IPS-NIHi11 (cell line): ENCODE measurements at places on chromosomes 2 and 18.

- no peak for DNase-seq
These were observed 177.8 kb downstream of the TXNL1 start for GRCh38 chr18:56460581-56460980.

- no peak for DNase-seq
These were observed 3.6 kb upstream of the IL1A start for GRCh38 chr2:112787729-112788393.

DNA sequence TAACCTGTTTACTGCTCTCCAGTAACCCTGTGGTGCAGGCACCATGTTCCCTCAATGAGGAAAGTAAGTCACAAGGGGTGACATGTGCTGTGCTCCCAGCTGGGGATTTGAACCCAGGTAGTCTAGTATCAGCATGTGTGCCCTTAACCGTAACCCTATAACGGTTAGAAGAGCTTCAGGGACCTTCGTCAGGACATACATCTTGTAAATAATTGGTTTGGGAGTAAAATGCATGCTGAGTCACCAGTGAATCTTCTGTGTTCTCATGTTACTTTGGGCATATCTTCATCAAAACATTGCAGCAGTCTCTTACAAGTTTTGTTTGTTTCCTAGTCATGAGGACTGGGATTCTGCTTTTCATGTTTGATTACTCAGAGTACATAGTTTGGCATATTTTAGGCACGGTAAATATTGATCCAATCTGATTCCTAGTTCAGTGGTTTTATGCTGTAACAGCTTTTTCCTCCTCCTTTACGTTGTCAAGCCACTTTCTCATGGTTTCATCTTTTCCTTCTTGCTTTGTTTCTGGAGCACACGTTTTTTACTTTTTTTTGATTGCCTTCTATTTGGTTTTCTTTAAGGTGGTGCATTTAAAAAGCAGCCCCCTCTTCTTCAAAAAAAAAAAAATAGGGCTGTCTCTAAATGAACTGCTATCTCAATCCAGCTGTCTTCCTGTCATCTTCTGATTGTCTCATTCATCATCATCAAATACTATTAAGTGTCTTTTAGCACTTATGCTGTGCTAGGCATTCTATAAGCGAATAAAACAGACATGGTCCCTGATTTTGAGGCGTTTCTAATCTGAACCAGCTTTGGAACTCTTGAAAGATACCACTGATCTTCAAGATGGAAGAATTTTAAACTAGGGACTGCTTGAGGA lies 50.4 kb downstream of the CLIP4 start:
- no peak for DNase-seq

- DNase-seq = no peak
These were observed 56.2 kb downstream of the ITSN2 start for GRCh38 chr2:24304098-24304497.

DNA sequence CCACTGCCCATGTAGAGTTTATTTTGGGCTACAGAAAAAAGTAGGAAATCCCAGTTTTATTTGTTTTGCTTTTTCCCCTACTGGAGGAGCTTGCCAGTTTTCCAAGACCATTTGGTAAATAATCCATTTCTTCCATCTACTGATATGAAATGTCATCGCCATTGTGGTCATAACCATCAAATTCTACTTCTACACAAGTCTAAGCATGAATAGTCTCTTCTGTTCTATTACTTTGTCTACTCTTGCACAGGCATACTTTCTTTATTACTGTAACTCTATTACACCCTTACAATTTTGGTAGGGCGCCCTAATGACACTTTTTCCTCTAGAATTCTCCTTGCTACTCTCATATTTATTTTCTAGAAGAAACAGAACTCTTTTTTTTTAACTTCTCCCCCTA lies 120.7 kb downstream of the ATAD2B start:
- DNase-seq = no peak

DNA sequence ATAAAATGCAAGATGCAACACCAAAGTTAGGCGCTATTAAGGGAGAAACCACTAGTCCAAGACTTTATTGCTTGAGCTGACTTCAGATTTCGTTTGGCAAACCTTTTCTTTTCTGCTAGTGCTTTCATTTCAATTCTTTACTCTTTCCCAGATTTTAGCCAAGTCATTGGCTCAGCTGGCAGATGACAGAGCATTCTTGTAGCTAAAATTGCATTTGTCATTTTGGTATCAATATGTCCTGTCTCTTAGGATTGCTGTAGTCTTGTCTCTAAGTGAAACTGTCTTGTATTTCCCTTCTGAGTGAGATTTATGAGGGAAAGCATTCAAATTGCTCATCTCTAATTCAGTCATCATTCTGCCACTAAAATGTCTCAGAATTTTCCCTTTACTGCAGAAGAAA lies 335.1 kb downstream of the METTL4 start:
- no peak for DNase-seq

- DNase-seq = no peak
These were observed 48.0 kb downstream of the TEX44 start for GRCh38 chr2:231640641-231641111.

DNA sequence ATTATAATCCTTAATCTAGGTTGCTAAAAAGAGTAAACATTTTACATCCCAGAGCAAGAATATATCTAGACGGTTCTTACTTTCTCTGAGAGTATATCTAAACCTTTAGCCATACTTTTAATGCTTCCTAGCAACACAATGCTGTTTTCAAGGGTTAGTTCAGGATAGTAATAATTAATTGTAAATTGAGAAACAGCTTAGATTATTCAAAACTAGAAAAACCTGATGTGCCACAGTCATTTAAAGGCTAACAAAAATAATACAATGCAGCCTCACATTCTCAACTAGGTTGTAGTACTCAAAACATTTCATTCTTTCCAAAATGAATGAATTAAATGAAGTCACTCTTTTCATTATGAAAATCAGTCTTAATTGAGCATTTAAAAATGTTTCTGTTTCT lies 103.2 kb upstream of the OTX1 start:
- DNase-seq = no peak

- no peak for DNase-seq
These were observed 8.4 kb upstream of the ARID5A start for GRCh38 chr2:96528006-96528699.

GRCh38 chr2:66430505-66431273 lies 4.2 kb upstream of the MEIS1 start:
- no peak for DNase-seq

GRCh38 chr2:166632616-166633015 lies 138.6 kb upstream of the SCN7A start:
- DNase-seq = no peak

DNA sequence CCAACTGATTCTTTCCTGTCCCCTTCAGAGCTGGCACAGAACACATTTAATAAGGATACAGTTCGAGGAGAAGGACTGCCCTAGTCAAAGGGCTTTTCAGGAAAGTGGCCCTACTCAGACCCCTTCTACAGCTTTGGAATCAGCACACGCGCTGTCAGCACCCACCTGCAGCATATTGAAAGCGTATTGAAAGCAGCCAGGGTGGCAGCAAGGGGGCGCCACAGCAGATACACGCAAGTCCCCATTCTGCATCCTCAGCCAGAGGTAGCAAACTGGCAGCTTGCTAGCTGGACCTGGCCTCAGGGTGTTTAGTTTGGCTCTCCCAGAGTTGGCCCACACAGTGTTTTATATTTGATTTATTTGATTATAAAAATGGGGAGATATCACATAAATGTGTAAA lies 101.0 kb upstream of the NT5C1B start:
- DNase-seq = peak; percentile 74

- no peak for DNase-seq
These were observed 1.6 kb downstream of the WDFY1 start for GRCh38 chr2:223943561-223944008.

DNA sequence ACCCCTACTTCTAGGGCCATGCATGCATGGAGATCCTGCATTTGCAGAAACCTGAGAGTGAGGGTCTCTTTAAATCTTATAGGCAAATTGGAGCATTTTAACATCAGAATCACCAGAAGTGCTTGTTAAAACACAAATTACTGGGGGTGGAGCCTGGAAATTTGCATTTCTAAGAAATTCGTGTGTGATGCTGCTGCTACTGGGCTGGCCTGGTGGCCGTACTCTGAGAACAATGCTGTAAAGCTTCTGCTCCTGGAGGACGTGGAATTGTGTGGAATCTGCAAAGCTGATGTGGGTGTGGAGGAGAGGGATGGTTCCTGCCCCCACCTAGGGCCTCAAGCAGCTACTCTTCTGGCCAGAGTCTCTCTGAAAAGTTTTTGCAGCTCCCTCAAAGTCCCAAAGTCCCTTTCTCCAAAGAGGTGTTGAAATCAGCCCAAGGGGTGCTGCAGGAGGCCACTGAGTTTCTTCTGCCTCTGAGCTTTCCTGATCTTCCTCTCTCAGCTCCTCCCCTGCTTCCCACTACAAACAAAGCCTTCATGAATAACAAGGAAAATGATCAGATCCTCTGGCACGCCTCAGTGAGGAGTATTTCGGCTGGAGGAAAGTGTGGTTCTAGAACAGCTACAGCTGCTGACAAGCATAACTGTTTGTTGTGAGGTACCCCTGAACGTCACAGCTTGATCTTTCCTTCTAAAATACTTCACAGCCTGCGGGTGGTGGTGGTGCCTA lies 508.3 kb downstream of the CNTNAP5 start:
- DNase-seq = no peak

DNA sequence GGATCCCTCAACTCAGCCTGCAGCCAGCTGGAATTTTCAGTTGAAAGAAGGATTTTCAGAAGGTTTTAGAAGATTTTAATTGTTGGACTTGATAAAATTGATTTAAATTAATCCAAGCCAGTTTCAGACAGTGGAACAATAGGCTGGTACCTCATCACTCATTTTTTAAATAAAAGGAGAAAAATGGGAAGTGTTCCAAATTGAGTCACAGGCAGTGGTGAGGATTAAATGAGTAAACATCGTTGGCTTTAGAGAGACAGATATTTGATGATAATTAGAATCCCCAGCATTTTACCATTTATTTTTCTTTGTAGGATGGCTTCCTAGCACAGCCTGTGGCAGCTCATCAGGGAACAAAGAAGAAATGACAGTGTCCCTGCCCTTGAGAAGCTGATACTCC lies 7.4 kb downstream of the CXCR4 start:
- no peak for DNase-seq

GRCh38 chr2:98459496-98460175 lies 15.0 kb downstream of the INPP4A start:
- DNase-seq = no peak

DNA sequence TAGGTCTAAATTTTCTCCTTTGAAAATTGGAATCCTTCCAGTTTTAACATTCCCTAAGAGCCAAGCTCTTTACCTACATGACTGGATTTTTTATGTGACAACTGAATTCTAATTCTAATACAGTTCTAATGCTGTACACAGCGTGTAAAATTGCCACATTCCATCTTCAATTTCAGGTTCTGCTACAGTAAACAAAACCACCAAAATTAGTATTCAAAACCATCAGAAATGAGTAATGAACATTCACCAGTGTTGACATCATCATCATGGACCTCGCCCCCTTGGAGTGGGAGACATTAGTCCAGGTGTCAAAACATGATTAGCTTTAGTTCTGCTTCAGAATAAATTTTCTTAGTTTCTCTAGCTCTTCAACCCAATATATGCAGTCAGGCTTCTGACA lies 133.6 kb downstream of the MBD2 start:
- DNase-seq = no peak

DNA sequence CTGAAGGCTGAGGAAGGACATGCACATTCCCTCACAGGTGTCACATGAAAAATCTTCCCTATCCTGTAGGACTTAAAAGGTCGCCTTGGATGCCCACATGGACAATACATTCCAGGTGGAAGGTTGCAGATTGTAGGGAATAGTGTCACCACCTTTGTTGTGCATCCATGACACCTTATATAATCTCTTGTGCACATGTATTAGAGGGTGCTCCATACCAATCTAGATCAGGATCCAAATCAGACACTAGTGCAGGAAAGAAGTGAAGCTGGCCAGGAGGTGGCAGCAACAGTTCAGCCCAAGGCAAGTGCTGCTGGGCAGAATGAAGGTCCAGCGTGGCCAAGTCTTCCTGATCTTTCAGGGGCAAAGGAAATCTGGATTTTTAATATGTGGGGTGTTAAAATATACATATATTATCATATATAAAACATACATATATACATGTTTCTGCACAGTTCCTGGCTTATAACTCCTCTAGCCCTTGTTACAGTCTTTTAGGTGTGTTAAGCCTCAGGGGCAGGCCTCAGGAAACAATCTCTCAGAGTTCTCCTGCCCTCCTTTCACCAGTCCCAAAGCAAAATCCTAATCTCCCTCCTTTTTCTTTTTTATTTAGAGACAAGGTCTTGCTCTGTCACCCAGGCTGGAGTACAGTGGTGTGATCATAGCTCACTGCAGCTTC lies 16.6 kb downstream of the NIF3L1 start:
- DNase-seq = peak; percentile 60

DNA sequence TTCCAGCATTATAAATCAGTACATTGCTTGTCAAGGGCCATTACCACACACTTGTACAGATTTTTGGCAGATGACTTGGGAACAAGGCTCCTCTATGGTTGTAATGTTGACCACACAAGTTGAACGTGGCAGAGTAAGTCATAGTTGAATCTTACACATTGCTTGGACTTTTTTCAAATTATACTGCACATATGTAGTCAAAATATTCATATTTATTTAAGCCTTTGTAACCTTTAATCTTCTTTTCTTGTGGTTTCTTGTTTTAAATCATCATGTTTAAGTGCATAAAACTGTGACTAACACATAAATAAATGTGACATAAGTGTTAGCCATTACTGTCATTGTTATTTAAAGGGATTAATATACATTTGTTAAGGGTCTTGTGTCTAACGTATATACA lies 52.1 kb upstream of the EPB41L5 start:
- DNase-seq = no peak

- no peak for DNase-seq
These were observed 11.7 kb downstream of the YIPF4 start for GRCh38 chr2:32289165-32289999.

DNA sequence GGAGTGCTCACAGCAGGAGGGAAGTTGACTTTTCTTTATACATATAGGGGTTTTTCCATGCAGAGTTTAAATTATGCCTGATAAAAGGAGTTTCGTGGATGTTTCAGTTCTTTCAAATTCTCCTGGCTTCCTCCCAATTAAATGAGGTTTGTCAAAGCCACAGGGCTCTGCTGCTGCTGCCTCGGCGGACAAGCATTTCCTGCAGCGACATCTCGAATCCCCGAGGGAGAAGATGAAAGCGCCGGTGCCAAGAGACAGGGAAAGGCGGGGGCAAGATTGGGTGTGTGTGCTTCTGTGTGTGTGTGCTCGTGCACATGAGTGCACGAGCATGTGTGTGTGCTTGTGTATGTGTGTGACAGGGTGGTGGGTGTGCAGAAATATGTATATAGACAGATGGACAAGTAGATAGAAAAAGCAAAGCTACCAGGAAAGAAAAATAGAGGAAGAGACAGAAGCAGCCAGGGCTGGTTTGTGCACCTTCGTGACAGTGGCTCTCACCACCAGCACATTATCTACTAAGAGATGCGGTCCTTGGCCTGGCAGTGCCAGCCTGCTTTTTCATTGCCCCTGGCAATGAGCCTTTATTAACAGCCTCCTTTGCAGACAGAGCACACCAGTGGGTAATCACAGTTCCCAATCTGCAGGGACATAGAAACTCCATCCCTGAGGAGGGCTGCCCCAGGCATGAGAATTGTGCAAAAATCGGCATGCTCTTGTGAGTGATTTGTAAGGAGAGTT lies 76.2 kb downstream of the CDK15 start:
- DNase-seq = peak; percentile 21
